ENCODE measurements at places on chromosomes 7 and 10.
A peak's percentile ranks its signal among the peaks of the same experiment; 100 is the strongest.

GRCh38 chr10:67171970-67172369, 246.1 kb downstream of the LRRTM3 start:
- peak; percentile 74 for DNase-seq

- DNase-seq = no peak
These were observed 74.8 kb upstream of the ATRNL1 start for GRCh38 chr10:115018185-115018931.

GRCh38 chr7:45146531-45147379, 10.8 kb upstream of the RAMP3 start:
- no peak for DNase-seq

- no peak for DNase-seq
These were observed 89.6 kb downstream of the CHRM2 start for GRCh38 chr7:136958016-136958415.

- no peak for DNase-seq
These were observed 46.3 kb downstream of the EGFR start for GRCh38 chr7:55065079-55065478.

All from NCI-H82 (cell line).